ENCODE measurements at places on chromosomes 11 and 22. TPM values are rescaled to one million over a fixed set of nuclear protein-coding genes. Genes with fewer than 3 reads are reported as not detected.
A peak's percentile ranks its signal among the peaks of the same experiment; 100 is the strongest.

DNA sequence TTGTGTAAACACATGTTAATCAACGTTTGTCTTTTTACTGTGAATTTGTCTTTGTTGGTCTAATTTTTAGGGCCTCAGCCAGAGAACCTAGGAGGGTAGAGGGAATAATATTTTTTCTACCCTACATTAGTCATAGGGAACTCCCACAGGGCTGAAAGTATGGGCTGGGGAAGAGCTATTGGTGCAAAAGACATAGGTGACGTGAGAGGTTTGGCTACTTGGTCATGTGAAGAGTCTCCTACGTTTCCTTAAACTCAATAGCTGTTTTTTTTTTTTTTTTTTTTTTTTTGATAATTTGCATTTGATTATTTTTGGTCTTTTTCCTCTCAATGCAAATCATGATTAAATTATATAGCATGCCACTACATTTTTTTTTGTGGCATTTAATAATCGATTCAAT lies 15.9 kb upstream of the MMP7 start:
- peaks cover 32% of the 10 kb centered on the region for H3K4me1 ChIP-seq
- H3K4me3 ChIP-seq: no peak overlapping the region
- peak overlapping the region; percentile 68 for H3K27ac ChIP-seq
- no peaks in the 10 kb centered on the region for H3K27me3 ChIP-seq

GRCh38 chr22:28835630-28836189 lies 35.3 kb upstream of the XBP1 start:
- no peaks in the 10 kb centered on the region for H3K36me3 ChIP-seq
- H3K27ac ChIP-seq: no peak overlapping the region
- no peak for DNase-seq
- H3K4me1 ChIP-seq: no peaks in the 10 kb centered on the region
- H3K27me3 ChIP-seq: no peaks in the 10 kb centered on the region

- DNase-seq: no peak
- no peaks in the 10 kb centered on the region for H3K4me1 ChIP-seq
- no peak overlapping the region for H3K27ac ChIP-seq
- no peaks in the 10 kb centered on the region for H3K36me3 ChIP-seq
These were observed 273.3 kb downstream of the BUD13 start for GRCh38 chr11:116499396-116500003.

The GPHA2 gene
- not detected for polyA plus RNA-seq

The PHF21B gene
- not detected for polyA plus RNA-seq

The TCN1 gene
- not detected for polyA plus RNA-seq

The BIRC3 gene
- polyA plus RNA-seq: 42.1 TPM
